ENCODE measurements at places on chromosomes 2 and 18.
A peak's percentile ranks its signal among the peaks of the same experiment; 100 is the strongest.

DNA sequence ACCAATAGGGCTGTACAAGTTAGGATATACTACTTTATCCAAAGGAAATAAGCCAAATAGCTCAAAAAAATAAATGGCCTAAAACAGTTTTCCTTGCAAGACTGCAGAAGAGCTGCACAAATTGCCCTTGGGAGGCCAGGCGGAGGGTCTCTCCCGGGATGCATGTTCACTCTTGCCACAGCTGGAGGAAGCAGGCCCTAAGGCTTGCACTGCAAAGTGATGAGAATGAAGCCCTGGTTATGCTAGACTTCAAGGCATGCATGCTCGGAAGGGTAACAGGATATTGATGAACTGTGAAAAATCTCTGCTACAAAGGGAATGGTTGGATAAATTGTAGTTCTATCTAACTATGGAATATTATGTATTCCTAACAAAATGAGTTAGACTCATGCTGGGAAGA is 27.5 kb upstream of the LDLRAD4 start:
- DNase-seq = no peak

- DNase-seq = no peak
Measured at GRCh38 chr18:79374408-79375171, 21.1 kb upstream of the NFATC1 start.

GRCh38 chr2:29228947-29229346 is 113.7 kb downstream of the CLIP4 start:
- no peak for DNase-seq

DNA sequence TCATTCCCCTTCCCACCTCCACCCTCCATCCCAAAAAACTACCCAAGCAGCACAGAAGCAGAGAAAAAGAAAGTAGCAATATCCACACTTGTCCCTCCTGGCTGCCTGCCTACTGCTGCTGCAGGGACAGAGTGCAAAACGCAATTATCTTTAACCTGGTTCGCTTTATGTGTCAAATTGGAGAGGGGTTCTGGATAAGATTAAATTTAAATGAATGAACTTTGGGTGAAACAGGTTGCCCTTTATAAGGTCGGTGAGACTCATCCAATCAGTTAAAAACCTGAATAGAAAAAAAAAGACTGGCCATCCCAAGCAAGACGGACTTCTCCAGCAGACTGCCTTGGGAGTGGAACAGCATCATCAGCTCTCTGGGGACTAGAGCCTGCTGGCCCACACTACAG is 62.6 kb downstream of the ANKRD44 start:
- no peak for DNase-seq

DNA sequence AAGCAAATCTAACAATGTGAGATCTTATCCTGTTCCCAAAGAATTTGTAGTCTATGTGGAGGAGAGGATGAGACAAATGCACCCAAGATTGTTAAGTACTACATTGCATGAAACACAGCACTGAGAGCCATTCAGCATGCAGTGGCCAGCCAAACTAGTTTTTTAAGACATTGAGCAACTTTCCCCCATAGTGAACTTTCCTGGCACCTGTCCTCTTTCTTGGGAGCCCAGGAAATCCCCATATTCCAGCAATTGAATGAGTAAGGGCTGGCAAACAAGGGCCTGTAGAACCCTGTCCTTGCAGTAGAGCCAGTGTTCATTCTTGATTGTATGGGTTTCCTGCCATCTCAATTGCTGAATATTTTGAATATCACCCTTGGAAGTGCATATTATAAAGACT is 58.8 kb upstream of the FIGN start:
- DNase-seq = no peak

- DNase-seq = no peak
Measured at GRCh38 chr18:68072744-68073143, 556.2 kb upstream of the DSEL start.

DNA sequence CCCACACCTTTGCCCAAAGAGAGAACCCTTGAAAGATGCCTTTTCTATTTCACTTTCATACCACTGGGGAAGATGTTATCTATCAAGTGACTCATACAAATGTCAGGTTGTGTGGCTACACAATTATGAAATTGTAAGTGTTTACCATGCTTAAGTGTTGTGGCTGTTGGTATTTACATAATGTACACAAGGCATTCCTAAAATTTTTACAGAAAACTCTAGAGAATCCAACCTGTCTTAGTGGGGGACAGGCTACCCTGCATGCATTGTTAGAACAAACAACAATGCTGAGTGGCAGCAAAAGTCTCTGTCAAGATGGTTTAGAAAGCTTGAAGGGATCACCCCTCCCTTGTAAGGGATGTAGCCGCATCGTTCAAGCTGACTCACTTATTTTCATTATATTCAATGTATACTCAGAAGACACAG is 5.5 kb upstream of the MGAT4A start:
- no peak for DNase-seq

GRCh38 chr2:127695491-127696472 is 5.5 kb upstream of the SFT2D3 start:
- peak; percentile 27 for DNase-seq

DNA sequence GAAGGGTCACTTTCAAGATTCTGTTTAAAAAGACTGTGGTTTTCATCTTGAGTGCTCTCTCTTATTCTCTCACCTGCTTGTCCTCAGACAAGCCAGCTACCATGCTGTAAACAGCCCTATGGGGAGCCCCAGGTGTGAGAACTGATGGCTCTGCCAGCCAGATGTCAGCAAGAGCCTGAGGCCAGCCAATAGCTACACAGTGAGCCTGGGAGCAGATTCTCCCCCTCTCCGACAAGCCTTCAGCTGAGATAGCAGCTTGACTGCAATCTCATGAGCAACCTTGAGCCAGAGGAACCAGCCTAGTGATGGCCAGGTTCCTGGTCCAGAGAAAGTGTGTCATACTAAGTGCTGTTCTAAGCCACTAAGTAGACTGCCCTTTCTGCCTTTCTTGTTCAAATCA is 272.1 kb downstream of the NAPG start:
- DNase-seq = no peak

- DNase-seq = no peak
Measured at GRCh38 chr2:96921561-96922319, 51.9 kb upstream of the SEMA4C start.

DNA sequence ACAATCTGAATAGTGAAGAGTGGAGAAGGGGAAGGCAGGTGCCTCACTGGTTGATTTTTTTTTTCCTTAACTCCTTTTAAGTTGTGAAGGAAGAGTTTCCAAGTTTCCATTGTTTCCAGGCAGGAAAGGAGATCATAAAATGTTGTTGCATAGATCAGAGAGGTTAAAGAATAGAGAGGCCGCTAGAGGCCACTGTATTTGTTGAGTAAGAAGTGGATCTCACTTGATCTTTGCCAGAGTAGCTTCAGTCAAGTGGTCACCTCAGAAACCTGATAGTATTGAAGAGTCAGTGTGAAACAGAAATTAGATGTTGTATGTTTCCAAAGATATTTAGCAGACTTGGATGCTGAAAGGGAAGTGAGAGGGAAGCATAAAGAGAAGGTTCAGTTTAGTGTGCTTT is 17.6 kb downstream of the CTNNA2 start:
- DNase-seq = no peak

- no peak for DNase-seq
Measured at GRCh38 chr18:7590826-7591560, 23.9 kb downstream of the PTPRM start.

GRCh38 chr2:172998547-172999272 is 76.9 kb upstream of the MAP3K20 start:
- no peak for DNase-seq

DNA sequence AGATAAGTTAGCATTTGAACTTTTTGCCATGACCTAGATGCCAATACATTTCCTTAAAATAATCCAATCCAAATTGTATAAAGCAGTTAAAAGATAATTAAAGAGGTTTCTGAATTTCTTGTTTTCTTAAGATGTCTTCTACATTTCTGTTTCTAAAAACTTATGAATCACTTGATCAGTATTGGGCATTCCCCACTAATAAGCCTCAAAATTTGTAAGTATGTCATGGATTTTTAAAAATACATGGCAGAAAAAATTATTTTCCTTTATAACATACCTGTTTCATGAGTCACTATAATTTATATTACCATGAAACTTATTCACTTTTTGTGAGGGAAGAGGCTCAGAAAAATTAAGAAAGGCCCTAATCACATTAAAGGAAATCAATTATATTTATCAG is 90.3 kb upstream of the TFPI start:
- DNase-seq = no peak

DNA sequence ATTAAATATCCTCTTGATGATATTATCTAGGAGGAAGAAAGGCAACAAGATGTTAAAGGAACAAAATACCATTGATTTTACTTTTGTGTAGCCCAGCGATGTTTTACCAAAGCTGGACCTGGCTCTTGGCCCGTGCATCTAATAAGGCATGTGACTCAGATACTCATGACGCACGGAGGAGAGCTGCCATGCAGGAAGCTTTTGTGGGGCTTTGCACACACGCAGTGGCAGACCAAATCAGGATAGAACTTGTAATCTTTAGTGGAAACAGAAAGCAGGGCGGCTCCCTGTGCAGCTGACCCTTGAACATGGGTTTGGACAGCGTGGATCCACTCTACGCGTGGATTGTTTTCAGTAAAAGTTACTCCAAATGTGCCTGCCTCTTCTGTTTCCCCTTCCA is 190.0 kb downstream of the NAPG start:
- DNase-seq = no peak

- no peak for DNase-seq
Measured at GRCh38 chr2:2850218-2850755, 519.2 kb upstream of the MYT1L start.

DNA sequence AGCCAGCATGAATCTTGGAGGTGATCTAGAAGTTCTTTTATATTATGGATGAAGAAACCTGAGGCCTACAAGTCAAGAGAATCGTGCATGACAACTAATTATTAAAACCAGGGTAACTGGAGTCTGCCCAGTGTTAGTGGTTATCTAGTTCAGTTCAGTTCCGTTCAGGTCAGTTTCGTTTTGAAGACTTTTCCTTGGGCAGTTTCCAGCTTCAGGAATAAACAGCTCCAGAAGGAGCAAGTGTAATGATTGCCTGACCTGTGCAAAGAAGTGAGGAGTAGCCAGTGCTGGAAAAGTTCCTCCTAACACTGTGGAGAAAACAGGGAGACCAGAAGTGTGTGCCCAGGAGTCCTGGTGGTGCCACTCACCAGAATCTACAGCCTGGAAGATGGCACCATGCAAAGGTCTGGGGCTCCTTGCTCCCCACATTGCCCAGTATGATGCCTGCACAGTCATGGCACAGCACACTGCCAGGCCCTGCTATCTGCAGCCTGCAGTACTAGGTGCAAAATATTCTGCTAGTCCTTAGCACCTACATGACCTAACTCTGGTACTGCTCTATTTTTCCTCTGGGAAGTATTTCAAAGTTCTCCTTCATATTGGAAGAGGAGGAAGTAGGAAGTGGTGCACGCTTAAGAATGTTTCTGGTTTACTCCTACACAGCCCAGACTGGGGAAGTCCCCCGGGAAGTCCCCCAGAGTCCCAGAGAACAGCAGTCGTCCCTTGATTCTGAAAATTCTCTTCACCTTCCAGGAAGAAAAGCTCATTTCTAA is 65.8 kb downstream of the SUMO1 start:
- DNase-seq = no peak

DNA sequence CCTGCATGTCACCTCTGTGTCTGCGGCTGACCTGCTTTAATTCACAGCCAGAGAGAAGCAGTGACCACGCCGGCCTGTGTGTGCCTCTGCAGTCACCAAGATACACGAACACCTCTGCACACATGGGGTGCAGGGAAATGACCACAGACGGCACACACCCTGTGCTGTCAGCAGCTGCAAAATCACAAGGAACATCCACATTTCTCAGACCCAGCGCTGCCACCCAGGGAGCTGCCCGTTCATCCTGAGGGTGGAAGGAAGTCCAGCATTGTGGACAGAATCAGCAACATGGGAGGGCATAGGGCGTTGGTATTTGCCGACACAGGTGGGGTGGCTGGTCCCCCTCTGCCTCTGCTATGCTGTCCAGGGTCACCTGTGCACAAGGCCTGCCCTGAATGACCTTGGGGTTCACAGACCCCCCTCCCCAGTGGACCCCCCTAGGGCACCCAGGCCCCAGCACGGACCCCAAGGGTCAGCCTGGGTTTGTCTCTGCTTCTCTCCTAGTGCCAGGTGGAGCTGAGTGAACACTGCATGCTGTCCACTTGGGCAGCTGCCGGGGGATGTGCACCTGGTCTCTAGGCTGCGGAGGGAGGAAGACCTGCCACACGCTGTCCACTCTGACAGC is 107.4 kb downstream of the PXDN start:
- no peak for DNase-seq

DNA sequence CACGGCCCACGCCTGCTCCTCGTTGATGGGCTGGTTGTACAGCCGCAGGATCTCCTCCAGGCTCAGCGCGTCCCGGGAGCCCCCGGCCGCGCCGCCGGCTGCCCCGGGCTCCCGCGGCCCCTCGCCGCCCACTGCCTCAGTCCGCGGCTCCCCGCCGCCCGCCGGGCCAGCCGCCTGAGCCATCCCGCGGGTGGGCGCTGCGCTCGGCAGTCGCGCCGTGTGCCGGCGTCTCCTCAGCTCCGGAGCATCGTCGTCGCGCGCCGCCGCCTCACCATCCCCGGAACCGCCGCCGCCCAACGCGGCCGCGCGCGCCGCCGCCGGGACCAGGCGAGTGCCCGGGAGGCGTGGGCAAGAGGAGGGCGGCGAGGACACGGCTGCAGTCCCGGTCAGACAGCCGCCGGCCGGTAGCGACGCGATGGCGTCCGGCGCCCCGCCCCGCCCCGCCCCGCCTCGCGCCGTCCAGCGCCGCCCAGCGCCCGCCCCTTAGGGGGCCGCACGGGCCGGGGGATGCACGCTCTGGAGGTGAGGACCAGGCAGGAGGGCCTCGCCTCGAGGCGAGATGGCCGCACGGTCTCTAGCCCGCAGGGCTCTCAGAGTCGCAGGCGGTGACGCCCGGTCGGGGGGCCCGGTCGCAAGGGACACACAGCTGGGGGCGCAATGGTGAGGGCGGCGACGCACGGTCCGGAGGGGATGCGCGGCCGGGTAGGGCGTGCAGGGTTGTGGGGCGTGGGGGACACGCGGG is at the start of gene SPIRE1:
Gene SPIRE1 (minus strand): TSS at position 424 of the 742 bp plus-strand sequence. CDS start 241 bp downstream, at position 183.
- DNase-seq = no peak

Measured in stimulated activated CD8-positive, alpha-beta memory T cell treated with anti-CD3 and anti-CD28 coated beads, Interleukin-4, amount 100 ng/mL, for 1 hour (primary cell).